RWPE2 (cell line): ENCODE measurements at places on chromosomes 5 and 9.

- no peak for DNase-seq
Observed at GRCh38 chr5:32909207-32909606, 198.1 kb downstream of the NPR3 start.

GRCh38 chr9:35229779-35230143 is 68.0 kb downstream of the UNC13B start:
- no peak for DNase-seq

DNA sequence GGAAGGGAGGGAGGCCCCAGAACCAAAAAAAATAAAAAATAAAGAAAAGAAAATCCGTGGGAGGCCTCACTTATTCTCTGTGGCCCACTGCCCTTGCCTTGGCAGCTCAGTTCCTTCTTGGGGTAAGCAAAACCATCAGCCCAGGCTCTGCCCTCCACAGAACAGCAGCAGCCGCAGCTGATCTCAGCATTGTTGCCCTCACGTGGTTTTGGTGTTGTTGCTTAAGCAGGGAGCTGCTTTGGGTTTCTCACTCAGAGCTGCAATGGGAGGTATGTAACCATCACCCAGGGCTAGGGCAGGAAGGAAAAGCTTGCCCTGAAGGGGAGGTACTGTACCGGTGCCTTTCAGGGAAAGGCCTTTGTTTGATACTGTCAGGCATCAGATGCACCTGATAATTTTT is 374.7 kb upstream of the WWC1 start:
- no peak for DNase-seq

- DNase-seq: no peak
Observed at GRCh38 chr5:173396311-173396993, 68.2 kb upstream of the STC2 start.

DNA sequence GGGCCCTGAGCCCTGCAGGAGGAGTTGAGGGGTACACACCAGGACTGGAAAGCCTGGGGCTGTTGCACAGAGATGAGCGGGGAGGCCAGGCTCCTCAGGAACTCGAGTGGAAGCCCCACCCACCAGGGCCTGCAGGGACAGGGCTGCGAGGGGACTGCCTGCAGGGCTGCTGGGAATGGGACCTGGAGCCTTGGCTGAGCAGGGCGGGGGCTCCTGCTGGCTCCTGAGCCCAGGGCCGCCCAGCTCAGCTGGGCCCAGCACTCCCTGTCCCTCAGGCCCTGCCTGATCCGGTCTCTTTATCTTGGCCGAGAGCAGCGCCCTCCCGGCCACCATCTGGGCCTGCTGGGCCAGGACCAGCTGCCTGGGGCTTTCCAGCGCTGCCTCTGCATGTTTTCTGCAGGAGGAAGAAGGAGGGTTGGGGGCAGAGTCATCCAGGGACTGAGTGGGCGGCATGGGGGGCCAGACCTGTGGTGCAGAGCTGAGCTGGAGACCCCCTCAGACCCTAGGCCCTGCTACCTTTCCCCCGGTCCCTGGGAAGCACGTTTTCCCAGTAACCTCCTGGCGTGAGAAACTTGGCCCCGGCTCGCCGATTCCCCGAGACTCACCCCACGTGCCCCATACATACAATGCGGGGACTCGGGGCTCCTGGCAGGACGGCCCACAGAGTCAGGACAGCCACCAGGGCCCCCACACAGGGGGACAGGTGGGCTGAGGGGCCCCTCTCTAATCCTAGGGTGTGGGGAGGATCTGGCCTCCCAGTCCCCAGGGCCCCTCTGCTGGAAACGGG is 9.4 kb downstream of the LCN12 start:
- no peak for DNase-seq

- no peak for DNase-seq
Observed at GRCh38 chr5:158123595-158123994, 264.6 kb upstream of the CLINT1 start.

- no peak for DNase-seq
Observed at GRCh38 chr9:17528859-17529258, 50.0 kb upstream of the SH3GL2 start.

GRCh38 chr5:6712142-6712576 is 1.1 kb upstream of the TENT4A start:
- DNase-seq: no peak

DNA sequence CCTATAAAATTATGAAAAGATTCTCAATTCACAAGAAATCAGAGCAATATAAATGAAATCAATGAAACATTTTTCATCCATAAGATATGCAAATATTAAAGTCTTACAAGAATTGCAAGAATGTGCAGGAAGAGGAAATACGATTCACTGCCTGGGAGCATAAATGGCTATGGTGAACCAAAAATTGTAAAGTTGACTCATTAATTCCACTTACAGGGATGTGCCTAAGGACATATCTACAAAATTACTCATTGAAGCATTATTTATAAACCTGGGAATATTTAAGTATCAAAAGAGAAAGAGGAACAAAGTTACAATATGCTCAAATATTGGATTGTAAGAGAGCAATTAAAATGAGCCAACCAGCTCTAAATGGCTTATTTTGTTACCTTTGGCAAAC is 6.9 kb upstream of the NIPSNAP3A start:
- no peak for DNase-seq

GRCh38 chr5:180343831-180344695 is 9.1 kb downstream of the GFPT2 start:
- DNase-seq: no peak

DNA sequence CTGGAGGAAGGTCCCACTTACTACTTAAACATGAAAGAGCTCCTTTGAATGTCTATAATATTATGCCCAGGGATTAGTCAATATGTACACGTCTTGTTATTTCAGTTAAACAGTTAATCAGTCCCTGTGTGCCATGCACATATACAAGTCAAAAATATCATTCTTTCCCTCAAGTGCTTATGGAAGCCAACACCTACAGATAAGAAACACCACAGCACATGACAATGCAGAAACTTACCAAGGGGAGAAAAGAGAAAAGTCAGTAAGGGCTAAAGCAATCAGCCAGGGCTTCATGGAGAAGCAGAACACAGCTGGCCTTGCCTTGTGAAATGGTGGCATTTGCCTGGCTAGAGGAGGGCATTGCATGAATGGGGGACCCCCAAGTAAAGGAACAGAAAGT is 88.3 kb downstream of the SNCAIP start:
- no peak for DNase-seq

GRCh38 chr5:129400395-129400983 is 59.6 kb upstream of the ADAMTS19 start:
- no peak for DNase-seq

- no peak for DNase-seq
Observed at GRCh38 chr9:125987420-125987819, 240.2 kb downstream of the PBX3 start.

DNA sequence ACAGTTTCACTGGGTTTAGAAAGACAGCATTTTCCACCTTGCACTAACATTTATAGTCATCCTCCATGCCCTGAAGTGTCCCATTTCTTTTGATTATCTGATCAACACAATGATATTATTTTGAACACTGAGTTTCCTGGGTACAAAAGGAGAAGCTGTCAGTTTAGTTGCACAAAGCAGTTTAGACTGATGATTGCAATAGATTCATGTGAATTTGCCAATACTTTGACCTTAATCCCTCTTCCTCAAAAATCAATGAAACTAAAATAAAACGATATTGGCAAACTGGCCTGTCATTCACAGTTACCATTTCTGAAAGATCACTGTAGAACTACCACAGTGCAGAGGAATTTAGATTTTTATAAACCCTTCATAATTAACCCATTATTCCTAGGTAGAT is 34.2 kb upstream of the RASGRF2 start:
- no peak for DNase-seq

- no peak for DNase-seq
Observed at GRCh38 chr9:120324996-120325642, 254.8 kb downstream of the CDK5RAP2 start.

DNA sequence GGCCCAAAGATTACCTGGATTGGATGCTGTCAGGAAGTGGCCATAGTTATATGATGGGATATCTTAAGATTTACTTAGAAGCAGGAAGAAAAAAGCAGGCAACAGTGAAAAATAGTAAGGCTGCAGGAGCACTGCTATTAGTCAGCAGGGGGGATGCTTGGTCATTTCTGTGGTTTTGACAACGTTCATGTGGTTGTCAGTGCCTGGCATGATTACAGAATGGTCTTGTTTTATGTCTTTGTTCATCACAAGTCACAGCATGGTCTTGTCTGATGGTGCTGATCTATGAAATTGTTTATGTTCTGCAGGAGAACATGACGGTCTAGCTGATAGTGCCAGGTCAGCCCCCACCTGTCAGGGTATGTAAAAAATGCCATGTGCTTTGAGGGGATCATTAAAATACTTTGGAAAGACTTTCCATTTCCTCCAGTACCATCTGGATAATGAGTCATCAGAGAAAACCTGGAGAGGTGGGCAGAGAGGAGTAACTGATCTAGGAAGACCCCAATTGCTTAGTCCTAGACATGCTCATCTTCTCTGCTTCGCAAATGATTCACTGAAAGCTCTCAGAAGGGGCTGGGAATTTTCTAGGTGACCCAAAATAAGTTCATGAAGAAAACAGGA is 48.5 kb downstream of the PLGRKT start:
- DNase-seq: no peak

- DNase-seq: no peak
Observed at GRCh38 chr9:84101964-84102632, 121.5 kb downstream of the RMI1 start.

GRCh38 chr5:124194282-124194681 is 552.2 kb downstream of the ZNF608 start:
- no peak for DNase-seq

GRCh38 chr9:31023847-31024246 is 1360.6 kb upstream of the ACO1 start:
- DNase-seq: no peak

DNA sequence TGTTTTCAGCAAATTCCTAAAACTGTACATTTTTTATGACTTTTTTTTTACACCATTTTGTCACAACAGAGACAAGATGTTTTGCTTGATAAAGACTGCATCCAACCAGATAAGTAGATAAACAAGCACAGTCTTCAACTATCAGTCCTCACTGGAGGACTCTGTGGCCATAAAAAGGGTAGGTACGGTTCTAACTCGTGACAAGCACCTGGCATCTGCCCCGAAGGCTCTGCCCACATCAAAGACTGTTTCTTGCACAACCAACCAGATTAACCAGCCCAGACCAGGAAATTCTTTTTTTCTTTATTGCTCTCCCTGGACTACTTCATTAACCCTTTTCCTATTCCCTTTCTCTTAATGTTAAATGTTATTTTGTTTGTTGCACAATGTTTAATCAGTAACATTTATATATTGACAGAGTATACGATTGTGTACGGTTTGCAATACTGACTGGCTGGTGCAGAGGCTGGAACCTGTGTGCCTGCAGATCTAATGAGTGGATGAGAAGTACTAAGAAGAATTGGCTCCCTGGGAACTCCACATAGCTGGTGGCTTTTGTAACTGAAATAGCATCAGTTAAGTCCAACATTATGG is 74.1 kb downstream of the SERINC5 start:
- DNase-seq: no peak

GRCh38 chr9:36041506-36041905 is 4.8 kb downstream of the RECK start:
- DNase-seq: no peak

GRCh38 chr9:32627394-32627954 is 8.0 kb downstream of the TAF1L start:
- no peak for DNase-seq

GRCh38 chr9:116237456-116237855 is 83.9 kb downstream of the PAPPA start:
- DNase-seq: no peak

DNA sequence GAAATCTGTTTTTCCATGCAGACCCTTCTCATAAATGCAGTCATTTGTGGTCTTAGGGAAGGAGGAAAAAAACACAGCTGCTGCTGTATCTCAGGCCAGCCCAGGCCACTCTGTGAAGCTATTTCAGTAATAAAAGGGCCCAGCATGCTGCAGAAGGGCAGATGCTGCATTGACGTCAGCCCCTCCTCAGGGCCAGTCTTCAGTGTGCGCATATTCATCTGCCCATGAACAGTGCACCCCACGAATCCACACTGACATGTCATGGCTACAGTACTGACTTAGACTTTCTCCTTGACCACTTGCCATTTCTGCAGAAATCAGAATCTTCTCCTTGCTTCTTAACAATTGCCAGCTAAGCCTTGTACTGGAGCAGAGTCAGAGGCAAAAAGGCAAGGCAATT is 304.7 kb downstream of the GABRG2 start:
- no peak for DNase-seq

DNA sequence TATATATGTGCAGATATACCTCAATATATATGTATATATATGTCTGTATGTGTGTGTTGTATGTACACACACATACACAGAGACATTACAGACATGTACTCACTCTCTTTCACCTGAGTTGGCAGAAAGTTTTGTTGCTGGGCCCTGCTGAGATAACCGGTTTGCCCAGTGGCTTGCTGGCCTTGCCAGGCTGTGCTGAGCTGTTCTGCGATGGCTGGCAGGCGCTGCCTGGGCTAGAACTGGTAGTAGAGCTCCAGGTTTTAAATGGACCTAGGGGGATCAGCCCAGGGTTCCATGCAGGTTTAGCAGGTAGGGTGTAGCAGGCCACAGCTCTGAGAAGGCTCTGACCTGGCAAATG is 394.3 kb downstream of the GADD45G start:
- DNase-seq: no peak

DNA sequence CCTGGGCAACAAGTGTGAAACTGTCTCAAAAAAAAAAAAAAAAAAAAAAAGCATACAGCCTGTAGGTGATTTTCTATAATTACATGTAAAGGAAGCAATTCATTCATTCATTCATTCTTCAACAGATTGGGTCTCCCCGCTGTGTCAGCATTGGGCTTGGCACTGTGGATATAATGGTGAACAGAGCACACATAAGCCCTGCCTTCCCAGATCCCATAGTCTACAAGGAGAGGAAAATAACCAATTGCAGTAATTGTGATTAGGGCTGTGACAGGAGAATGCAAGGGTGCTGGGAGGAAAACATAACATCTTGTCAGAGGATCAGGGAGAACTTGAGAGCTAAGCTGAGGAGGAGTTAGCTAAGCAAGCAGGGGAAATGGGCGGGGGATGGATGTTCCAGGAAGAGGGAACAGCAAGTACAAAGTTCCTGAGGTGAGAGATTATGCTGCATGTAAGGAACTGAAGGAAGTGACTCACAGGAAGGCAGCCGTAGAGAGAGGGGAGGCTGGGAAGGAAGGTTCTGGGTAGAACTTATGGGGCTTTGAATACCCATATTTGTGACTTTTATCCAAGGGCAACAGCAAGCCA is 24.0 kb upstream of the KLF9 start:
- peak; percentile 65 for DNase-seq

- DNase-seq: no peak
Observed at GRCh38 chr5:135130261-135131215, 96.5 kb upstream of the PITX1 start.
